Progenitor cell of endocrine pancreas (in vitro differentiated cells): ENCODE measurements at places on chromosomes 13 and 19.

DNA sequence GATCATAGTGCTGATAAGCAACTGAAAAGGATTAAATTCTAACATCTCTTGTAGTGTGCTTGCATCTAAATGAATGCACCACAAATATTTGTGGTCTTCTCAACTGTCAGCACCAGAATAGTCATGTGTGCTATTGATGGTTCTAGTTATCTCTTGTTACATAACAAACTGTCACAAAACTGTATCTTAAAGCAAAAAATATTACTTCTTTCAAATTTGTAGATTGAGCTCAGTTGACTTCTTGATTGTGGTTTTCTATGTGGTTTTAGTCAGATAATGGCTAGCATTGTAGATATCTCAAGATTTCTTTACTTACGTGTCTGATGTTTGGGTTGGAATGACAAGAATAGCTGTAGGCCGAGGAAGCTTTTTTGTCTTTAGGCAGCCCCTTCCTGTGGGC, 431.3 kb downstream of the SLITRK6 start:
- no peaks in the 10 kb centered on the region for H3K36me3 ChIP-seq
- no peak overlapping the region for H3K27ac ChIP-seq
- peaks cover 1% of the 10 kb centered on the region for H3K4me1 ChIP-seq
- H3K27me3 ChIP-seq: no peaks in the 10 kb centered on the region

- no peak for DNase-seq
- H3K27me3 ChIP-seq: no peaks in the 10 kb centered on the region
- H3K4me3 ChIP-seq: no peak overlapping the region
Observed at GRCh38 chr13:39336937-39337336, 266.1 kb downstream of the LHFPL6 start.

- H3K4me1 ChIP-seq: peaks cover 5% of the 10 kb centered on the region
- DNase-seq: no peak
- no peak overlapping the region for H3K4me3 ChIP-seq
- no peaks in the 10 kb centered on the region for H3K36me3 ChIP-seq
Observed at GRCh38 chr13:100594731-100595130, 6.1 kb upstream of the GGACT start.

- DNase-seq: no peak
- no peak overlapping the region for H3K4me3 ChIP-seq
- no peak overlapping the region for H3K27ac ChIP-seq
Observed at GRCh38 chr13:51015973-51016372, 95.1 kb downstream of the C13orf42 start.

DNA sequence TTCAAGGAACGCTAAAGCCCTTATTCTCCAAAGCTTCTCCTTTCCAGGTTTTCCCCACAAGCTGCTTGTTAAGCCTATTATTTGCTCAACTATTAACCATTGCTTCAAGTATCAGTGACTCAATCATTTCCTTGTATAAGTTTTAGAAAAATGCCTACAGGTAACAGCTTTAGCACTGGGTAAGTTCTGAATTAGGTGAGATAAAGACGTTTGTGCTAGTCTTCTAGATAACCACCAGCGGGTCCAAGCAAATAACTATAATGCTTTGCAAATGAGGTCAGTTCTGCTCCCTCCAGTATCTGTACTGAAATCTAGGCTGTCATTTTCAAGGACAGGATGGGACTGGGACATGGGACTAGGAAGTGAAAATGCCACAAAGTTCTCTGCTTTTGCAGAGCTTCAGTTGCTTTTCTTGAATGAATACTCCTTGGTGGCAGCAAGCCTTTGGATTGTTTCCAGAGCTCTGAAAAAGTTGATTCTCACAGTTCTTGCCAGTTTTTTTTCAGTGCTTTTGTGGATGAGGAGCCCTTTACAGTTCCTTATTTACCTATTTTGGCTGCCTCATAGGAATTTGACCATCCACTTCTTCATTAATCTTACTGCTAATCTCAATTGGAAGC, 1487.7 kb downstream of the EFNB2 start:
- no peak overlapping the region for H3K4me3 ChIP-seq
- H3K36me3 ChIP-seq: no peaks in the 10 kb centered on the region
- H3K27ac ChIP-seq: no peak overlapping the region
- DNase-seq: no peak

DNA sequence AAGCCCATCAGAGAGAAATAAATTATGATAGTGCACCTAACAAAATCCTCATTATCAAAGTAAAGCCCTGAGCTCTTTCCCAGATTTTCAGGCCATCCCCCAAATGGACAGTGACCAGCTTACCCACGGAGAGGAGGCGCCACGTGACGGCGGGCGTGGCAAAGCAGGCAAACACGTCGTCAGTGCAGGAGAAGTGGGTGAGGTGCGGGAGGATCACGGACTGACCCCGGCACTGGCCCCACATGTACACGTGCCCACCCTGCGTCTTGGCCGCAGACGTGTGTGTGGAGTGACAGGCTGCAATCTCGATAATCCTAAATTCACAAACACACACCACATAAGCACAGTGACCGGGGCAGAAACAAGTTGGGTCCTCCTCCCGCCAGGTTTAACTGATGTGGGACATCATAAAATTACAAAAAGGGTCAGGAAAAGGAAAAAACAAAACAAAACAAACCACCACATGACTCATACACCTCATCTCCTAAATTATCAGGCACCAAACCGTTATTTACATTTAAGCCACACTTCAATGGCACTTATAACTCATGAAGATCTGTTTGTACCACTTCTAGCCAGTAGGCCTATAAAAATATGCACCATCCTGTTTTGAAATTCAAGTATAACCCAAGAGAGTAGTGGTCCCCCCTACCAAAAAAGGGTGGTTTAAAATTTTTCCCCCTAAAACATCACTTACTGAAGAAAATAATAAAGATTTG, 30.1 kb downstream of the RCBTB2 start:
- H3K36me3 ChIP-seq: peaks cover 5% of the 10 kb centered on the region
- peaks cover 5% of the 10 kb centered on the region for H3K4me1 ChIP-seq
- H3K27ac ChIP-seq: no peak overlapping the region
- H3K27me3 ChIP-seq: no peaks in the 10 kb centered on the region
- no peak overlapping the region for H3K4me3 ChIP-seq
